Activated naive CD8-positive, alpha-beta T cell treated with anti-CD3 and anti-CD28 coated beads, Interleukin-2, amount 50 U/mL, for 16 hours (primary cell): ENCODE measurements at places on chromosomes 6 and 20.
A peak's percentile ranks its signal among the peaks of the same experiment; 100 is the strongest.

- no peak for DNase-seq
These were observed 37.7 kb downstream of the SYTL3 start for GRCh38 chr6:158687506-158687905.

GRCh38 chr6:57302477-57302876 is 15.0 kb upstream of the PRIM2 start:
- DNase-seq: no peak

DNA sequence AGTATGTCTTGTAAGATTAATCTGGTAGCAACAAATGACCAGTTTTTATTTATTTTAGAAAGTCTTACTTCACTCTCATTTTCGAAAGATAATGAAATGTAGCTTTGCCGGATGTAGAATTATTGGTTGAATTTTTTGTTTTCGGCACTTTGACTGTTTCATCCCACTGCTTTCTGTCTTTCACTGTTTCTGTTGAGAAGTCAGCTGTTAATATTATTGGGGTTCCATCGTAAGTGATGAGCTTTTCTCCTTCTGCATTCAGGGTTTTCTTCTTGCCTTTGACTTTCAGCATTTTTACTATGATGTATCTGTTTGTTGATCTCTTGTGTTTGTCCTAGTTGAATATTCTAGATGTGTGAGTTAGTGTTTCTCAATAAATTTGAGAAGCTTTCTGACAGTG is 383.4 kb downstream of the PAX1 start:
- no peak for DNase-seq

GRCh38 chr6:138500045-138500665 is 861 bp upstream of the NHSL1 start:
- no peak for DNase-seq

- DNase-seq: no peak
These were observed 102.7 kb downstream of the FIG4 start for GRCh38 chr6:109793792-109794191.

DNA sequence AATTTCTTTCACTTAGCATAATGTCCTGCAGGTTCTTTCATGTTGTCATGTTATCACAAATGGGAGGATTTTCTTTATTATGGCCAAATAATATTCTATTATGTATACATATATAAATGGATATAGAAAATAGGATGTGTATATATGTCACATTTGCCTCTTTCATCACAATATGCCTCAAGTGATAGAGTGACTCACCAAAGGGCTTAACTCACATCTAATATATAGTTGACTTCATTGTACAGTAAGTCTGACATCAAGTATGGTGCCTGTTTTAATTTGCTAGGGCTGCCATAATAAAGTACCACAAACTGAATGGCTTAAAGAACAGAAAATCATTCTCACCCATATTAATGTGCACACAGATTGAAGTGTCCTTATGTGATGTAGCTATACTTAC is 436.1 kb upstream of the FLRT3 start:
- no peak for DNase-seq

DNA sequence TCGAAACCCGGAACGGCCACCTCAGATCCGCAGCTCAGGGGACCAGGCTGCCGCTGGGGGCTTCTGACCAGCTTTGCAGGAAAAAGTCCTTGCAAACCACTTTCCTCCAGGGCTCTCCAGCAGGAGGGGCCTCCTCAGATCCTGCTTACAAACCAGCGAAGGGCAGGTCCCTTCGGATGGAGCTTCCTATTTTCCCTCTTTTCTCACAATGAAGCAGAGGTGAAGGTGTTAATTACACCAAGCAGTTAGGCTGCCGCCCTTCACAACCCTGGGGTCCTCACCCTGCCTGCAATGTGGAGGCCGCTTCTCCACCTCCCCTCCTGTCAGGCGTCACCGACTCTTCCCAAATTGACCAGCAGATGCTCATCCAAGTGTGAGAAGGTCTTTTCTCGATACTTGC is 5.7 kb downstream of the ARHGAP40 start:
- no peak for DNase-seq

DNA sequence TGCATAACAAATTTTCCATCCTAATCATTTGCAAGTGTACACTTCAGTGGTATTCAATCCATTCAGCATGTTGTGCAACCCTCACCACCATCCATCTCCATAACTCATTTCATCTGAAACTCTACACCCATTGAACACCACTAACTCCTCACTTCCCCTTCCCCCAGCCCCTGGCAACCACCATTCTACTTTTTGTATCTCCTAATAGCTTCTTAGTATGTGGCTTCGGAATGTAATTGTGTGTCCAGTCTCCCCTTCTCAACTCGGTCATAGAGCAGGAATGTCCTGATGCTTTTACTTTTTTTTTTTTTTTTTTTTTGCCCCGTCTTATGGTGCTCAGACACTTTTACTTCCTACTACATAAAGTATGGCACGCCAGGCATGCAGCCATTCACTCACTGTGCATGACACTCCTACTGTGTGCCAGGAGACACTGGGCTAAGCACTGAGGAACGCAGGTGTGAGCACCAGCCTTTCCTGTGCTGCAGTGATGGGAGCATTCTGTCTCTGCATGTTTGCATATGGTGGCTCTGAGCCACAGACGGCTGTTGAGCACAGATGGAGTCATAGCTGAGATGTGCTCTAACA is 15.3 kb downstream of the HCK start:
- DNase-seq: no peak

GRCh38 chr6:133973109-133973971 is 20.3 kb downstream of the TBPL1 start:
- no peak for DNase-seq

- DNase-seq: no peak
These were observed 27.9 kb downstream of the ZNF334 start for GRCh38 chr20:46485431-46485830.

DNA sequence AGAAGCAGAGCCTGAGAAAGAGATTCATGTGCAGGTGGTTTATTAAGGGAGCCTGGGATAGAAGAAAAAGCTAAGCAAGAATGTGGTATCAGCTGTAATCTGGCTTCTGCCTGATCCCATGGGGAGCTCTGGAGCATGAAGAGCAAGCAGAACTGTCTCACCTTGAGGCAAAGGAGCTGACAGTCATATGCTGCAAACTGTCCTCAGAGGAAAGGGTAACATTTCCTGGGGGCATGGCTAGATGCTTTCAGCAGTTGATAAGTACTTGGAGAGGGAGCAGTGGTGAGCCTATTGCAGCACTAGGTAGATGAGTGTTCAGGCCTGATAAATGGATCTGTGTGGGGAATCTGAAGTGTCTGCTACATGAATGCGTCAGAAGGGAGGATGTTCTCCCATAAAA is 621.5 kb upstream of the BTBD3 start:
- no peak for DNase-seq

GRCh38 chr6:16078064-16078463 is 50.8 kb upstream of the MYLIP start:
- DNase-seq: no peak

DNA sequence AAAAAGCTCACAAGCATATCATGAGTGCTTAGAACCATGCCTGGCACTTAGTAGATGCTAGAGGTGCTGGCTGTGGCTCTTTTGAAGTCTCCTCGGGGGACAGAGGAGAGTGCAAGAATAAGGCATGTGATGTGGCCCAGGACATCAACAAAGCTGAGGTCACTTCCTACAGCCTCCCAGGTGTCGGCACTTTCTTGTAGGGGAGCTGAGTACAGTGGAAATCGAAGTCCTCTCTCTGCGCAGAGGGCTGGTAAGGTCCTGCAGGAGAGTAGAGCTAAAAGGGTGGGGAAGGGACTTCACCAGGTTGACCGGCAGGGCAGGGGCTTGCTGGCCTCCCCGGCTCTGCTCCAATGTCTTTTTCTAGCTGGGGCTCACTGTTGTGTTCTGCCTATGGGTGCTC is 11.2 kb downstream of the SLC13A3 start:
- DNase-seq: no peak

- no peak for DNase-seq
These were observed 313.4 kb upstream of the MOCS1 start for GRCh38 chr6:40247516-40248115.

DNA sequence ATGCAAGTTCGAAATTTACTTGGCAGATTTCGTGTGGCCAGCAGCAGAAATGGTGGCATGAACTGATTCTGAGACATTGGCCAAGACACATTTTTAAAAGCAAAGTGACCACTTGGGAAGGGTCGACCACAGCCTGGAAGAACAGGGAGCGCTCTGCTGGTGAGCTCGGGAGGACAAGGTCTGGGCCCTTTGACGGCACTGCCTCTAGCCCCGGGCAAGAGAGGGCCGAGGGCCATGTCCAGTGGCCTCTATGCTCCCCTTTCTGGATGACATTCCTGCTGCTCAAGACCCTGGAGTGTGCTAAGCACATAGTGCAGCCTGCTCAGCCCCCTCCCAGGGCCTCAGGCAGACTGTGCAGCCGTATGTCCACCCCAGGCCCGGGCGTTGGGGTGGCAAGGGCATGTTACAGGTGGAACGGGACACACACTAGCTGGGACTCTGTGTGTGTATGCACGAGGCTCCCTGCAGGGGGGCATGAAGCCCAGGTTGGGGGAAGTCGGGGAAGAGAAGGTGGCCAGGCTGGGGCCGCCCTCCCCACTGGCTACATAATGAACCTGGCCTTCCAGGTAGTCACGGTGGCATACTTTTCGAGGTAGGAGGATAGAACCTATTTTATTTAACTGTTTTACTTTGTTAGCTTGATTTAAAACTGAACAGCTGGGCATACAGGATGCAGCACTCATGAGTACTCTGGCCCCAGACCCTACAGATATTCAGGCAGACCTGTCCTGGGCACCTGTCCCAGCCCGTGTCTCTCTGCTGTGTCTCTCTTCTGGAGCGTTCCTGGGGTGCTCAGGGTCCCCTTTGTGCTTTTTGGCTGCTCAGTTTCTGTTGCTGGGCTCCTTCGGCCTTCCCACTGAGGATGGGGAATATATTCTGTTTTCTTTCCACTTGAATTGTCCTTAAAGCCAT is 6.4 kb downstream of the SYNJ2 start:
- no peak for DNase-seq

DNA sequence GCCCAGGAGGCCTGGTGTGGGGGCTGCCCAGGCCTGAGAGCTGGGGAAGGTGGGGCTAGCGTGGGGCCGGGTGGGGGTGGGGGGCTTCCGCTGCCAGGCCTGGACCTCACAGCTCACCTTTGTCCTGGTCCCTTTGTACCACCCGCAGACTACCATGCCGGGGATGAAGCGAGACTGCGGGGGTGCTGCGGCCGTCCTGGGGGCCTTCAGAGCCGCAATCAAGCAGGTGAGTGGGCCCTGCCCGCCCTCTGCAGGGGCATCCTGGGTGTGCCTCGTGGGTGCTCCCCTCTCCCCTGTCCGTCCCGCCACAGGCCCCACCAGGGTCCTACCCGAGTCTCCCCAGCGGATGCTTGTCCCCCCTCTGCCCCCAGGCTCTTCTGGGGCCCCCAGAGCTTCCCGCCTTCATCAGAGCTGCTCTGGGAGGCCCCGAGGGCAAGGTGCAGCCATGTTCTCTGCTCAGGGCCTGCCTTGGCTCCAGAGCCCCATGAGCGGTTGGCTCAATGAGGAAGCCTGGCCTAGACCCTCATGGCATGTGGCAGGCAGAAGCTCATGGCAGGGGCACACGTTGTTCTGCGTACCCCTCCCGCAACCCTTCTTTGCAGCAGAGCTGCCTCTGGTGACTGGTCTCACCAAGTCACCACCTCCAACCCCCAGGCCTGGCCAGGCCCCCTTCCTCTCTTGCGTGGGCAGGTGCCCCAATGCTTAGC is 14.5 kb downstream of the NPEPL1 start:
- DNase-seq: no peak

GRCh38 chr20:50593005-50593335 is 82.8 kb downstream of the PTPN1 start:
- DNase-seq: no peak

DNA sequence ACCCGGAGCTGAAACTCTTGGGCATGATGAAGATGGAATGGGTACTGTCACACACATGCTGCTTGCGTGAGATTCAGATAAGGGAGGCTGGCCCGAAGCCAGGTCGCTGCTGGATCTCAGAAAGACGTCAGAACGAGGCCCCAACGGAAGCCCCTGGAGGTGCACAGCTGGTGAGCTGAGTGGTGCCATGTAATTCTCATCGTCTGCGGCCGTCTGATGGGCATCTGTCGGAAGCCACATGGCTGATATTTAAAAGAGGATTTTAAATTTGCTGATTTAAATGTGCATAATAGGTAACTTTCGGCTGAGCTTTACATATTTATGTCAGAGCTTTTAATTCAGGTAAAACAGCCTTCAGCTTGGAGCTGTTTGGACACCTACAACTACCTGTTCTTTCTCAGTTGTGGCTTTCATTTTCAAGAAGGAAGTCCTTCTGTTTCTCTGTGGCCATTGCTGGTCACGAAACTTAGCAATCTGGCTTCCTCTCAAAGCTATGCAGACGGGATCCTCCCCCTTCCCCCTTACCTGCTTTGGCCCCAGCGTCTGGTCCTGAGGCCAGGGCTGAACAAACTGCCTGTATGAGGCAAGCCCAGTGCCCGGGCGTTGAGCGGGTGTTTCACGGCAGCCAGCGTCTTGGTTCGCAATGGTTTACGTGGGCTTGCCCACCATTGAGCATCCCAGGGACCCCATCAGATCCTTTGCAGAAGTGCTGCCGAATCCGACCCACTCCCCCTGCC is 9.2 kb downstream of the SLCO4A1 start:
- peak; percentile 41 for DNase-seq

DNA sequence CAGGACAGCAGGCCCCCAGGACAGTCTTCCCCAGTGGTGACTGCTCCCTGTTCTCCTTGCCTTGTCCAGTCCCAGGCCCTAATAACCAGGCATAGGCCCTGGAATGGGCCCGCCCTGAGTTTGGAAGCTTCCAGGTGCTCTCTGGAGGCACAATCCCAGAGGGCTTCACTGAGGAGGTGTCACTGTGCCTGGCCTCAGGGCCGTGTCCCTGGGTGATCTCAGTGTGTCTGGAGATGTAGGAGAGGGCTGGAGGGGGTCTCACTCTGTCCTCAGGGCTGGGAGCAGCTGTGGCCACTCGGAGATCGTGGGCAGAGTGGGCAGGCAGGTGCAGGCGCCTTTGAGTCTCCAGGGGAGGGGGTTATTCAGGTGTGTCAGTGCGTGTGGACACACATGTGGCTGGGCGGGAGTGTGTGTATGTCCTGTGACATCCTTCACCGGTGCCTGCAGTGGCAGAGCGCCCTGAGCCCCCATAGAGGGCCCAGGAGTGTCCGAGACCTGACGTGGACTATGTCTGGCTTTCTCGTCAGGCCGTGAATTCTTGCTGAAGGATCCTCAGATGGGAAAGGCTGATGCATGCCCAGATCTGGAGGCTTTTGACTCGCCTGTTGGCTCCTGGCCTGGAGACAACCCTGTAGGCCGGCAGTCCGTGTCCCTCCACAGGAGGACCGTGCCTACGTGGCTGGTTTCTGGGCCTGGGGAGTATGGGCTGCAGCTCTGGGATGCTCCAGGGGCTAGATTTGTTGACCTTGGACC is 5.5 kb upstream of the NPBWR2 start:
- no peak for DNase-seq

GRCh38 chr6:40714143-40714542 is 127.0 kb upstream of the LRFN2 start:
- no peak for DNase-seq
